ENCODE measurements at places on chromosomes 12 and 14.

GRCh38 chr12:51937926-51938325 is 13.6 kb upstream of the ACVR1B start:
- no peak for DNase-seq

DNA sequence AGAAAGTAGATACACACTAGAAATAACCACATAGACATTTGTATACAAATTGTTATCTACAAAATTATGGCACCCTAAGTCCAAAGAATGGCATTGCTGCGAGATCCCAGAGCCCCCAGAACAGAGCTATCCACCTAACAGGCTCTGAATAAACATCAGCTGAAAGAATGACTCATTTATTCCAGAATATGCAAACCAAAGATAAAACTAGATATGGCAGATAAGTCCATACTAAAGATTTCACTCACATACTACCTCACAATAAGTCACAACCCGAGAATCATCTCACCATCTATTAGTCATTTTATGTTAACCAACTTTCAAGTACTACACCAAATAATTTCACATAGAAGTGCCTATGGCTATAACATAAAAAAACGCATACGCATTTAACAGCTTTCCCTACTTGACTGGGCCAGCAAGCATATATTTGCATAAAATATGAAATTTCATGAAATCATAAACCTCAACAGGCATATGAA is 5.6 kb downstream of the CNIH1 start:
- no peak for DNase-seq

GRCh38 chr14:99146616-99147365 is 125.2 kb downstream of the BCL11B start:
- DNase-seq: no peak

- DNase-seq: no peak
Observed at GRCh38 chr12:100401660-100402059, 44.8 kb downstream of the SLC17A8 start.

- DNase-seq: no peak
Observed at GRCh38 chr12:131002216-131002631, 48.5 kb downstream of the ADGRD1 start.

DNA sequence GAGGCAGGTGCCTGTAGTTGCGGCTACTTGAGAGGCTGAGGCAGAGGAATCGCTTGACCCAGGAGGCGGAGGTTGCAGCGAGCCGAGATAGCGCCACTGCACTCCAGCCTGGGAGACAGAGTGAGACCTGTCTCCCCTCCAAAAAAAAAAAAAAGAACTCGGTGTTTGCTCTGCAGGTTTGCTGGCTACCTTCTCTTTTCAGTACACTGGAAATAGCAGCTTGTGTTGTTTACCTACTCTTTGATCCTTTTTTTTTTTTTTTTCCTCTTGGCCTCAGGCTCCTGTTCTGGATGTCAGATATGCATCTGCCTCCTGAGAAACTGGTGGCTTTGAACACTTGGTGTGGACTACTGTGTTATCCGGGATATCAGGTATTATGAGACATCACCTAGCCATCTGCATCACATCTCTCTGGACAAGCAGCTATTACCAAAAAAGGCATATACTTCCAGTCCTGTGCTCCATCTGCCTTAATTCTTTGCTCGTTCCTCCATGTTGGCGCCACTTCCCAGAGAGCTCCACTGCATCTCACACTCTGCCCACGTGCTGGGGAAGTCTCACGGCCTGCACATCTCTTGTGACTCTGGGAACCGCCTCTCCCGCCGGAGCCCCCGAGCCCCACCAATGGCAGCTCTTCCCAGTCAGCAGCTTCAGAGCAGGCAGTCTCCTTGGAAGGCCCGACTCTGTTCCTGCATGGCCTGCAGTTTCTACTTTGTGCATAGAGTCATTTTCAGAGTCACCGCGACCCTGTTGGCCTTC is 50.9 kb upstream of the TRAF3 start:
- no peak for DNase-seq

DNA sequence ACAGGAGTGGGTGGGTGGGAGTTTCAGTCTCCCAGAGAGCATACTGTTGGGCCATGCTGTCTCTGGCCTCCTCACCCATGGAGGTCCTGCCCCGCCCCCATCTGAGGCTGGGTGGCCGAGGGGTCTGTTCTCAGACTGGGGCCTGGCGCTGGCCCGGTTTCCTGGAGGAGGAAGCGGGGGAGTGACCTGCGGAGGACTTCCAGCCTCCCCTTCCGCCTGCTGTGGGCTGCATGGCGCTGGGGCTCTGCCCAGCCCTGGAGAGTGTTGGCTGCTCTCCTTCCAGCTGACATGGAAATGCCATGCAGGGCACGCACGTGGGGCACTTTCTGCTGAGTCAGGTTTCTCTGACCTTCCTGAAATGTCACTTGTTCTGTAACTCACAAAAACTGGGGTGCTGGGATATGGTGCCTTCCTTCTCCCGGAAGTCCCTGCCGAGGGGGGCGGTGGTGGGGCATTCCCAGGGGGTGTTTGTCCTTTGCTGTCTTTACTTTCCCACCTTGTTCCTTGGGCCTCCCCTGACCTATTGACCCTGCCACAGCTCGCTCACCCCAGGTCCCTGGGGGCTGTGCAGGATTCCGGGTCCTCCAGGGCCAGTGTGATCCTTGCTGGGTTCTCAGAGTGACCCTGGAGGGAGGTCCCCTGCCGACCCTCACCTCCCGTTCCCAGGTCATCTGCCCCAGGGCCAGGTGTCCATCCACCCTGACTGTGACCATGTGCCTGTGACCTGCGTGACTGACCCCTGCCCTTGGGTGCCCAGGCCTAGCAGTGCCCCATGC is 23.6 kb downstream of the PACS2 start:
- DNase-seq: no peak

- no peak for DNase-seq
Observed at GRCh38 chr12:105409801-105410471, 79.4 kb downstream of the C12orf75 start.

GRCh38 chr14:104382361-104383087 is 197.0 kb upstream of the C14orf180 start:
- DNase-seq: no peak

DNA sequence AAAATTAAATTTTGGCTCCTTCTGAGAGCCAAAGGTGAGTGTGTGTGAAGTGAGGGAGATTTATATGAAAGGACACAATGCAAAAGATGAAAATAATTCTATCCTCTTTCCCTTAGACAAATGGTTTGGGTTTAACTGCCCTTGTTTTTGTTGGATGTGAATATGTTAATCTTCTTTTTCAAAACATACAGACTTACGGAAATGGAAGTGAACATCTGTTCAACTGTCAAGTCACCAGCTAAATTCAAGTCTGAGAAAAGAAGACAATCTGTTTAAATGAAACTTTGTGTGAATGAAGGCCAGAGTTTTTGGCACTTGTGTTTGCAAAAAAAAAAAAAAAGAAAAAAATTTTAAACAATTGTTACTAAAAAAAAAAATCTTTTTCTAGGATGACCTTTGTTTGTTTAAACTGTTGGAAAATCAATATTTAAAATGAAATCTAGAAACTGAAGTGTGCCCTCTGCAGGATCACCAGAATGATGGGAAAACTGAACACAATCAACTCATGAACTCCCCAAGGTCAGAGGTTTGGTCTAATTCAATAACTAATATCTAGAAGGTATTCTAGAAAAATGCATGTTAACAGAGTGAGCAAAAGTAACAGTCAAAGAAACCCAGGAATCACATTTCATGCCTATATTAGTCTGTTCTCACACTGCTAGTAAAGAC is 448.8 kb downstream of the FLRT2 start:
- DNase-seq: no peak

DNA sequence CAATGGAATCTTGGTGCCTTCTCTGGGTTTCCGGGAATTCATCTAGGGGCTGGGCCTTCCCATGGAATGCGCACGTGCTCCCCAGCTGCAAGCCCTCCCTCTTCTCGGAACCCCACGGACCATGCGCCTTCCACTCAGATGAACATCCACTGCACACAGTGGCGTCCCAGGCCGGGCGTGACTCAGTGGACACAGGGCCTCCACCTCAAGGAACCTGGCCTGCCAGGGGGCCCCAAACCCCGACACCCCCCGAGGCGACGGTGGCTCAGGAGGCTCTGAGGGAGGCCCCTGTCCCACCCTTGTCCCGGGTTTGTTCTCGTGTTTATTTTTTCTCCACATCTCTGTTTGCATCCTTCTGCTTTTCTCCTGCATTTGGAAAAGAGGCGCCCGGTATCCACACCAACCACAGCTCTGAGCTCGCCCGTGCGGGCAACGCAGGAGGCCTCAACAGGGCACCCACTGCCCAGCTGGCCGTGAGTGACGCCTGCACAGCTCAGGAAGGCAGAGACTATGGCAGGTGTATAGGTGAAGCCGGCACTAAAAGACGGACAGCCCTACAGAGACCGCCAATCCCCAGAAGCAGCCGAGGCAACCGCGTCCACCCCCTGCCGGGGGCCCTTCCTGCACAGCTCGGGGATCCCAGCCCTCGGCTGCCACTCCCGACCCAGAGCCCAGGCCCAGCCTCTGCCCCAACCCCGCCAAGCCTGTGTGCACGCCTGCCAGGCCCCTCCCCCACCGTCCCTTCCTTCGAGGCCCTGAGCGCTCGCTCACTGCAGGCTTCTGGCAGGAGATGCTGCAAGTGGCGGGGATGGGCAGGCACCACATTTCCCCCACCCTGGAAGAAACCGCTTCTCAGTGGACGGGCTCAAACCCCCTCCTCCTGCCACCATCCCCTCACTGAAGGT is 23.8 kb upstream of the GALNT9 start:
- DNase-seq: no peak

DNA sequence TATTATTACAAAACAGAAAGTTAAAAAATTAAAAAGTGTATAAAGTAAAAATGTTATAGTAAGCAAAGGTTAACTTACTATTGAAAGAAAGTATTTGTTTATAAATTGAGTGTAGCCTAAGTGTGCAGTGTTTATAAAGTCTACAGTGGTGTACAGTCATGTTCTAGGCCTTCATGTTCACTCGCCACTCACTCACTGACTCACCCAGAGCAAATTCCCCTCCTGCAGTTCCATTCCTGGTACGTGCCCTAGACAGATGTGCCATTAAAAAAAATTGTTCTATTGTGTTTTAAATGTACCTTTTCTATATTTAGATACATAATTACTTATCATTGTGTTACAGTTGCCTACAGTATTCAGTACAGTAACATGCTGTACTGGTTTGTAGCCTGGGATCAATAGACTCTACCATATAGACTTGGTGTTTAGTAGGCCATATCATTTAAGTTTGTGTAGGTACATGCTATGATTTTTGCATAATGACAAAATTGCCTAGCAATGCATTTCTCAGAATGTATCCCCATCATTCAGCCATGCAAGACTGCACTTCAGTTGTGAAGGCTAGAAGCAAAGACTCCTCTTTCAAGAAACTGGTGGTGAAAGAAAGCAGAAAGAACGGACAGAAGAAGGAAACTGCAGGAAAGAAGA is 100.6 kb downstream of the DACT1 start:
- no peak for DNase-seq

GRCh38 chr14:90839024-90839888 is 23.0 kb upstream of the TTC7B start:
- DNase-seq: no peak

DNA sequence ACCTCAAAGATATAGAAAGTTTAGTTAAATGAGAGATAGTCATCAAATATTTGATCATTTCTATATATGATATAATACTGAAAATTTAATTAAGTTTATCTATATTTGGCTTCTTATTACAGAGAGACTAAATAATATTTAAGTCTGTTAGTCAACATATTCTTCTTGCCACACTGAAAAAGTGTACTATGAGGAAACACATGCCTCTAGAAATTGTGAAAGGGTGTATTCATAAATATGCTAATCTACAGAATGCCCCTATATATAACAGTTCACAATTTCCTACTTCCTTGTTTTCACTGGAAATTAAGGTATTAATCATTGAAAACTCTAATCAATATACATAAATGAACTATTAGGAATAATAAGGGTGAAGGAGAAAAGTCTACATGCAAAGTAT is 31.4 kb upstream of the ETV6 start:
- no peak for DNase-seq

DNA sequence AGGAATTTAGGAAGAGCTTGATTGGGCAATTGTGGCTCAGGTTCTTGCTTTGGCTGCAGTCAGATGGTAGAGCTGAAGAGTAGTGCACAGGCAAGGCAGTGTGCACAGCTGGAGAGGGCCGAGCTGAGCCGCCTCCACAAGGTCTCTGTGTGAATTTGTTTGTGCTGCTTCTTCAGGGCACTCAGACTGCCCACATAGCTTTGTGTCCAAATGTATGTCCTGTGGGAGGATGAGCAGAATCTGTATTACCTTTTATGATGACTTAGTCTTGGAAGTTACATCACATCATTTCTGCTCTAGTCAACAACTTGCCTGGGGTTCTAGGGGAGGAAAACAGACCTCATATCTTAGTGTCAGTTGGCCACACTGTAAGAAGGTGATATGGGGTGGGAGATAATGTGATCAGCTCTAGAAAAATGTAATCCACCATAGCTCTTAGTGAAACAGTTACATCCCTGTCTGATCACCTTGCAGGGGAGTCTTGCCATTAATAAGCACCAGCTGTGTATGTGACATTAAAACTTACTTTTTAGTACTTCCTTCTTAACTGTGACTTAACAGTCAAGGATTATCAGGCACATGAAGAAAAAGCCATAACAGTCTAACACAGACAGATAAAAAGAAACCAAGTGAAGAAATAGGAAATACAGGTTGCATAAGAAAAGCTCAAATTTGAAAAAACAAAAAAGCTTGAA is 53.4 kb downstream of the RCOR1 start:
- DNase-seq: no peak

DNA sequence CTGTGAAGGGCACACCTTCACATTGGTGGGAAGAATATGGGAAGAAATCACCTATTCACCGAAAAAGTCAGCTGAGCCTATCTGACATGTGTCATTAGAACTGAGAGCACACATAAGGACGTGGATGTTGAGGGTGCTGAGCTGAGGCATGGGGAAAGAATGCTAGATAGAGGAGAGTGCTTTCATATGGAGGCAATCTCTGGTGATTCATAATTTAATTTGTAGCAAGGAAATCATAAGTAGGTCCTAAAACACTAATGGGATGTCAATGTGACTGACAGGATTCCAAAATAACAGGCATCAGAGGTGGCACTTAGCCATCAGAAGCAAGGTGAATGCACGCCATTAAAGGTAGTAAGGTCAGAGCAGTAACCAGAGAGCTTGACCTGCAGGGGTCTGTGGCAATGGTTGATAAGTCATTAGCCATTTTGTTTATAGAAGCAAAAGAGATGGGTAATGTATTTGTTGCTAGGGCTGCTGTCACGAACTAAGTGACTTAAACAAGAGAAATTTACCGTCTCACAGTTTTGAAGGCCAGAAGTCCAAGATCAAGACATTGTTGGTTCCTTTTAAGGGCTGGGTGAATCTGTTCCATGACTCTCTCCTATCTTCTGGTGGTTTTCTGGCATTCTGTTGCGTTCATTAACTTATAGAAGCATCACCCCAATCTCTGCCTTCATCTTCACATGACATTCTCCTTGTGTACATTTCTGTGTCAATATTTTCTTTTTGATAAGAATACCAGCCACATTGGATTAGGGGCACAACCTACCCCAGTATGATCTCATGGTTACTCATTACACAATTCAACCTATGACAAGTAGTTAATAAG is 69.3 kb downstream of the ANKS1B start:
- DNase-seq: no peak

Measured in anterior cingulate cortex (tissue), 58 donors.